Posterior vena cava (tissue), 2 donors: ENCODE measurements at places on chromosomes 5 and 9. TPM values are rescaled to one million over a fixed set of nuclear protein-coding genes. Genes with fewer than 3 reads are reported as not detected.
A peak's percentile ranks its signal among the peaks of the same experiment; 100 is the strongest.

- DNase-seq, result no peak
These were observed 10.4 kb upstream of the EEIG1 start for GRCh38 chr9:127991017-127991756.

GRCh38 chr5:179585941-179586401, 35.6 kb downstream of the RUFY1 start:
- no peak for DNase-seq

- peak; percentile 95 for DNase-seq
These were observed 28.8 kb upstream of the MGAT1 start for GRCh38 chr5:180831139-180832093.

GRCh38 chr9:93136011-93136440, 2.0 kb upstream of the NINJ1 start:
- DNase-seq, result no peak

- no peak for DNase-seq
These were observed 97.9 kb downstream of the CDH6 start for GRCh38 chr5:31291323-31291854.

GRCh38 chr5:72921886-72922285, 34.0 kb upstream of the FCHO2 start:
- no peak for DNase-seq

DNA sequence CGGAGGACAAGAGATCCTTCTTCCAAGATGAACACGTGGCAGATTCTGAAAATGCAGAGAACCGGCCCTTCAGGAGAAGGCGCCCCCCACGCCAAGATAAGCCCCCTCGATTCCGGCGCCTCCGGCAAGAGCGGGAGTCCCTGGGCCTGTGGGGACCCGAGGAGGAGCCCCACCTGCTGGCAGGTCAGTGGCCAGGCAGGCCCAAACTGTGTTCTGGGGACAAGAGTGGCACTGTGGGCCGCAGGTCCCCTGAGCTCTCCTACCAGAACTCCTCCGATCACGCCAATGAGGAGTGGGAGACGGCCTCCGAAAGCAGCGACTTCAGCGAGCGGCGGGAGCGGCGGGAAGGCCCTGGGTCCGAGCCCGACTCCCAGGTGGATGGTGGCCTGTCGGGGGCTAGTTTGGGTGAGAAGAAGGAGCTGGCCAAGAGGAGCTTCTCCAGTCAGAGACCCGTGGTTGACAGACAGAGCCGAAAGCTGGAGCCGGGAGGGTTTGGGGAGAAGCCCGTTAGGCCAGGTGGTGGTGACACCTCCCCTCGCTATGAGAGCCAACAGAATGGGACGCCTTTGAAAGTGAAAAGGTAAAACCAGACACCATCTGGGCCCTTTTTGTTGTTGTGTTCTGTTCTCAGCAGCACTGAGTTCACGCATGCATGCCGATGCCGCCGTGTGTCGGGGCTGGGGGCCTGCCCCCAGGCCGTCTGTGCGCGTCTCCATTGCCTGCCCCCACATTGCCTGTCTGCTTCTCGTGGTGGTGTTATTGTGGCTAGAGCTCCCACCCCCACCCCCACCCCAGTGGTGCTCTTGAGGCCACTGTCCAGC, 26.6 kb upstream of the POMT1 start:
- DNase-seq, result no peak

DNA sequence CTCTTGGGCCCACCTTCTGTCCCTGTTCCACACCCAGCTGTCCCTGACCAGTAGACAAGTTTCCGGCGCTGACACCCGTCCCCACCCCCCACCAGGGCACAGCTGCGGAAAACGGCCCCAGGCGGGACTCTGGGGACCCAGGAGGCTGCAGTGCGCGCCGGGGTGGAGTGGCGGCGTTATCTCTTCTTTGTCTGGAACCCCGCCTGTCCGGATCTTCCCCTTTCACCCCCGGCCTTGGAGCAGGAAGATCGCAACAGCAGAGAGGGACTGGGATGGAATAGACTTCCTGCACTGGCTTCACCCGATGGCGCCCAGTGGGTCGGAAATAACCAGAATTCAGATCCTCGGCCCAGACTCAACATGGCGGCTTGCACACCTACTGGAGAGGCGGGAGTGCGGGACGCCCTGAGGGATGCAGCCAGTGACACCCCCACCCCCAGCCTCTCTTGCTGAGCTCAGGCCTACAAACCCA, 4.7 kb downstream of the PAX5 start:
- DNase-seq, result peak; percentile 76

PLCXD3 gene
- 24.4 TPM for total RNA-seq

LRRTM2 gene
- 0.09 TPM for total RNA-seq

NR4A3 gene
- 49.8 TPM for total RNA-seq
